Adipose tissue (tissue), 3 donors: ENCODE measurements at places on chromosomes 1 and 21. TPM values are rescaled to one million over a fixed set of nuclear protein-coding genes. Genes with fewer than 3 reads are reported as not detected.

The C1orf185 gene
- not detected for polyA plus RNA-seq

The HSD11B1 gene
- 4.9 TPM for polyA plus RNA-seq

The ITGB2 gene
- 81.7 TPM for polyA plus RNA-seq

The CLCA2 gene
- 0.48 TPM for polyA plus RNA-seq
